M059J (cell line): ENCODE measurements at places on chromosomes 2 and 18.

DNA sequence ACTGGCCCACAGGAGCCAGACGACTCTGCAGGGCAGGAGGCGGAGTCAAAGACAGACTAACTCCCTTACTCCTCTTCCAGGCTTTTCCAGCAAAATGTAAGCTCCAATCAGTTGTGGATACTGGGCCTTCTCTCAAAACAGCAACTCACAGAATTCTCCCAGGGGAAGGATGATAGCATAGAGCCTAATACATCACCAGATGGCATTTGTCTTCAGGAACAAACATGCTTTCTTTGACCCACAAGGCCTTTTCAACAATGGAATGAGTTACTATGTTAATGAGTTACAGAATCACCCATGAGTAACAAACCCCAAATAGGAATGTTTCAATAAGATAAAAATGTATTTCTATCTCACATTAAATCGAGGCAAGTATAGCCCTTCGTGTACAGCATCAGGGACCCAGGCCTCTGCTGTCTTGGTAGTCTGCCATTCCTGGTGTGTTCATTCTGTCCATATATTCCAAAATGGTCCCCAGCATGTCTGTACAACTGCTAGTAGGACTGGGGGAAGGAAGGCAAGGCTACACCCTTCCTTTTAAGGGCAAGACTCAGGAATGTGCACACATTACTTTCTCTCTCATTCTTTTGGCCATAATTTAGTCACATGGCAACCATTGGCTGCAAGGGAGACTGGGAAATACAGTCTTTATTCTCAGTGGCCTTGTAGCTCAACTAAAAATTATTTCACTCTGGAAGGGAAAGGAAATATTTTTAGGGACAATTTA is 76.4 kb downstream of the BOD1L2 start:
- no peak for DNase-seq

- DNase-seq: peak; percentile 48
These were observed 5.3 kb downstream of the KLF11 start for GRCh38 chr2:10048501-10049171.

DNA sequence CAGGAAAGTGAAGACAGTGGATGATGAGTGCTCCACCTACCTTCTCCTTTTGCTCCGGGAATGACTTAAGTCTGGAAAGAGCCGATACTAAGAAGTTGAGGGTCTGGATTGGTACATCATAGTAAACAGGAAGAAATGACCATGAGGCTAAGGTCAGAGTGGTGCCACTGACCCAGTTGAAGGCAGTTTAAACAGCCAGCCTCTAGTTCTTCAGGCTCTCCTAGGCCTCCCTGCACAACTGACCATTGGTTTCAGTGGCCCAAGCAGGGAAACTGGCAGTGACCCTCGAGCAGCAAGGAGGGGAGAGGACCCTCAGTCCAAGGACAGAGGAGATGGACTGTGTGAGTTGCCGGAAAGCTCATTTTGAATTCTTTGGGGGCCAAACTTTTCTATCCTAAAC is 119.1 kb downstream of the MAP4K4 start:
- DNase-seq: no peak

DNA sequence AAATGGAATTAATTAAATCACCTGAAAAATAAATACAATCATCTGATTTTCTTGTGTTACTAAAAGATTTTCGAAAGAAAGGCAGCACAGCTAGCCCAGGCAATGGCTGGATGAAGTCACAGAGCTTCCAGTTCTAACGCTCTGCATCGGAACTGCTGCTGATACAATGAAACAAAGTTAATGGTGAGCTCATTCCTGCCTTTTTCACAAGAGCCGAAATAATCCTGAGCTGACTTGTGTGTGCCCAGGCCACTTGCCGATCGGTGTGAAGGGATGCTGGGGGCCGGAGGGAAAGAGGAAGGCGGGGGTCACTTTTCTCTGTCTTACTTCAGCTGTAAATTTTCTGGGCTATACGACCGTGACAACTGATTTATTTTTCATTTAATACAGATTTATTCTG is 149.5 kb downstream of the INO80D start:
- no peak for DNase-seq

- no peak for DNase-seq
These were observed 55.6 kb upstream of the MYCN start for GRCh38 chr2:15884790-15885189.

- DNase-seq: no peak
These were observed 8.0 kb downstream of the CLUL1 start for GRCh38 chr18:604771-605170.

DNA sequence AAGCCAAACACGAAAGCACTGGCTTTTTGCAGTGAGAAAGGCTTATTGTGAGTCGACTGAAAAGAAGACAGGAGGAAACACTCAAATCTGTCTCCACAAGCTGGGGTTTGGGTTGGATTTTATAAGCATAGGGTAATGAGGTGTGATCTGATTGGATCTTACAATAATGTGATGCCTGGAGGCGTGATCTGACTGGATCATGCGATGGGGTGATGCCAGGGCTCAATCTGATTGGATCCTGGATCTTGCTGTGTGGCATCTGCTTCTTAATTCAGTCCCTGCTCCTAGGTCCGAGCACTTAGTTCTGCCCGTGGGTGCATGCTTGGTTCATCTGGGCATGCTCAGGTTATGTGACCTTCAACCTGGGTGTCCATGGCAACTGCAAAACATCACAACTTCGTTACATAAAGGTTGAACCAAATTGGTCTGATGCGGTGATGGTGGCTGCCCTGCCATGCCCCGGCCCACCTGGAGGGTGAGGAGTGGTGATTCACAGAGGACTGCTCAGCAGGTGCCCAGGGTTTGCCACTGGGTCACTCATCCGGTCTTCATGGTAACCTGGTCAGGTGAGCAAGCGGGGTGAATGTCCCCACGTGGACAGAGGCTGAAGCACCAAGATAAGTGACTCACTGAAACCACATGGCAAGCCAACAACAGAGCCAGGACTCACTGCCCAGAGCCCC is 111.0 kb downstream of the KCNF1 start:
- DNase-seq: peak; percentile 44

GRCh38 chr2:13201924-13202323 is 485.2 kb downstream of the TRIB2 start:
- peak; percentile 0 for DNase-seq

DNA sequence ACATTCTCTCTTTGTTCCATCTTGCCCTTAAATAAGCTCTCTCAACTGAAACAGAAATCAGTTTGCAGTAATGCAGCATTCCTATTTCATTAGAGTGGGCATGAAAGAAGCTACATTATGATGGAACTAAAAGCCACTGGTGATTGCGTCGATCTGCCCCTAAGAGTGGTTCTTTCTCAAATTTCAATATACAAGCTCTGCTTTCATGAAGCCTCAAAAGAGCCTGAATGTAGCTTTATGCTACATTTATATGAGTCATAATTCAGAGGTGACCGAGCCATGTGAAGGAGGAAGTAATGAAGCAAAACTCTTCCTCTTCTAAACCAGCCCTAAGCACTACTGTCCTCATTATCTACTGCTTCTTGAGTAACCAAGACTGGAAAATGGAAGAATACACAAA is 64.8 kb upstream of the CYTIP start:
- no peak for DNase-seq

DNA sequence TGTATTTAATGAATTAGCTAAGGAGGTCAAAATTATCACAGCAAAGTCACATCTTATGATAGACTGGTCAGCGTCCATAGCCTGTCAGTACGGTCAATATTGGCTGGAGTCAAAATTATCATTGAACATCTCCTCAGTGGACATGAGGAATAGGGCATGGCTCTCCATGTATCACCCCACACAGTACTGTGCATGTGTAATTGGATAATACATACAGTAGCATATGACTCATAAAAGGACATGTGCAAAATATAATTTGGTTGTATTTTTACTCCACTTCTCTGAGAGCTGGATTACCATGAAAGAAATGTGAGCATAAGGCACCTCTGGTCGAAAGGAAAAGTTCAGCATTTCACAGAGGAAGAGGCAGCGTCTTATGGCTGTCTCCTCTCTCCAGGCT is 24.9 kb downstream of the ADD2 start:
- no peak for DNase-seq
